Stimulated activated CD4-positive, alpha-beta T cell treated with anti-CD3 and anti-CD28 coated beads, Interleukin-1b, Interleukin-23, amount 100 ng/mL, for 1 hour (primary cell): ENCODE measurements at places on chromosomes 5 and 9.

GRCh38 chr5:44046619-44047364, 342.4 kb downstream of the FGF10 start:
- DNase-seq = no peak

DNA sequence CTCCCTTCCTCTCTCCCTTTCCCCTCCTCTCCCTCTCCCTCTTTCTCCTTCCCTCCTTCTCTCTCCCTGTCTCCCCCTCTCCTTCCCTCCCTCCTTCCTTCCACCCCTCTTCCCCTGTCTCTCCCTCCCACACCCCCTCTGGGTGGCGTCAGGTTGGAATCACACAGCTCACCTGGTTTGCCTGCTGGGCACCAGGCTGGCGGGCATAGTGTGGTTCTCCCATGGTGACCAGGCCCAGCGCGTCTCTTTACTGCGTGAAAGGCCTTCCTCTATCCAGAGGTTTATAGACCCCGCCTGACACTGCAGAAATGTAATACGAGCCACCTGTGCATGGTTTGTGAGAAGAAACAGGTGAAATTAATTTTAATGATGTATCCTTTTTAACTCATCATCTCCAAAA, 76.2 kb downstream of the MRPL36 start:
- DNase-seq = no peak

DNA sequence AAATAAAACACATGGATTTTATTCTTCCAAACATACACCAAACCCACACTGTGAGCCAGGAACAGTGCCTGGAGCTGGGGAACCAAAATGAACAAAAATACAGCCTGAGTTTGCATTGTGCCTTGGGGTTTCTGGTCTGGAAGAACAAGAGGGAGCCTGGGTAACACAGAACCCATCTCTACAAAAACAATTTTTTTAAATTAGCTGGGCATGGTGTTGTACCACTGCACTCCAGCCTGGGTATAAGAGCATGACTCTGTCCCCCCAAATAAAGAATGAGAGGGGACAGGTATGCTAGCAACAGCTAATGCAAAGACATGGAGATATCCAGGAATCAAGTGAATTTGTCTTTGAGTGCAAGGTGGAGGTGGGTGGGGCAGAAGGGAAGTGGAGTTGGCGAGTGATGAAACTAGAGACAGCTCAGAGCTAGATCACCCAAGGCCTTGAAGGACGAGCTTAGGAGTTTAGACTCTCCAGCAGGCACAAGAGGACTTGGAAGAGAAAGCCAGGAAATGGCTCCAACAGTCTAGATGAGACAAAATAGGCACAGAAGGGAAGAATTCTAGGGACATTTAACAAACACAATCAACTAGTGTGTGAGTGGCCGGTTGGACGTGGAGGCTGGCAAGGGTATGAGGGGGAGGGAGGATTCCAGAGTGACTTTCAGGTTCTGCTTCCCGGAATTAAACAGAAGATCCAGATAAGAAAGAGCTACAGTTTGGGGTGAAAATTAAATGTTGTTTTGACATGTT, 47.4 kb downstream of the FNBP1 start:
- no peak for DNase-seq

- DNase-seq = no peak
Observed at GRCh38 chr9:81650586-81651515, 38.5 kb downstream of the TLE1 start.

DNA sequence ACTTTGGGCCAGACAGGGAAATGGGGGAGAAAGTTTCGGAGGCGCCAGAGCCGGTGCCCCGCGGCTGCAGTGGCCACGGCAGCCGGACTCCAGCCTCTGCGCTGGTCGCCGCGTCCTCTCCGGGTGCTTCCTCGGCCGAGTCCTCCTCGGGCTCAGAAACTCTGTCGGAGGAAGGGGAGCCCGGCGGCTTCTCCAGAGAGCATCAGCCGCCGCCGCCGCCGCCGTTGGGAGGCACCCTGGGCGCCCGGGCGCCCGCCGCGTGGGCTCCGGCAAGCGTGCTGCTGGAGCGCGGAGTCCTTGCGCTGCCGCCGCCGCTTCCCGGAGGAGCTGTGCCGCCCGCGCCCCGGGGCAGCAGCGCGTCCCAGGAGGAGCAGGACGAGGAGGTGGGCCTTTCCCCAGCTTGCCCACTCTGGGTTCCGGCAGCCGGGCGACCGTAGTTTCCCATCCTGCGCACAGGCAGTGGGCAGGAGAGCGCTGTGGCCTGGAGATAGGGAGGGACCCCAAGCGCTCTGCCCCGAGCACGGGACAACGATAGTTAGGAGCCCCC, 516 bp downstream of the MAST4 start:
- no peak for DNase-seq

- DNase-seq = no peak
Observed at GRCh38 chr9:105269593-105269992, 25.1 kb downstream of the SLC44A1 start.

DNA sequence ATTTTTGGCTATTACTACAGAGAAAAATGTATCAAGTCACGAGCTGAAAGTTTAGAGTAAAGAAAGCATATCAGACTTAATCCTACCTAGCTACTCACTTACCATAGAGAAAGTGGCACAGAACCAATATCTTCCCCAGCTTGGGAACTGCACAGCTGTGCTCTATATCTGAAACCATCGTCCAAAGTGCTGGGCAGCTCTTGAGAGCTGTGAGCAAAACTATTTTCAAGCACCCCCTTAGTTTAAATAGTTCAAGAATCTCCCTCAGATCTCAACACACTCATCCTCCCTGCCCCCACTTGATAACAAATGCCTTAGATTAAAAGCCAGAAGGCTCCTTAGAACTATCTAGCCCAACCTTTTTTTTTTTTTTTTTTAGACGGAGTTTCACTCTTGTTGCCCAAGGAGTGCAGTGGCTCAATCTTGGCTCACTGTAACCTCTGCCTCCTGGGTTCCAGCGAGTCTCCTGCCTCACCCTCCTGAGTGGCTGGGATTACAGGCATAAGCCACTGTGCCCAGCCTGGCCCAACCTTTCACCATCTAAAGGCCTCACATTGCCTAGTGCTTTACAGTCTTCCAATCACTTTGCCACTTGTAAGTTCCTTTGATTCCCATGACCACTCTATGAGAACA, 94.2 kb upstream of the APC start:
- DNase-seq = no peak
